ENCODE measurements at places on chromosomes 6 and 20.

DNA sequence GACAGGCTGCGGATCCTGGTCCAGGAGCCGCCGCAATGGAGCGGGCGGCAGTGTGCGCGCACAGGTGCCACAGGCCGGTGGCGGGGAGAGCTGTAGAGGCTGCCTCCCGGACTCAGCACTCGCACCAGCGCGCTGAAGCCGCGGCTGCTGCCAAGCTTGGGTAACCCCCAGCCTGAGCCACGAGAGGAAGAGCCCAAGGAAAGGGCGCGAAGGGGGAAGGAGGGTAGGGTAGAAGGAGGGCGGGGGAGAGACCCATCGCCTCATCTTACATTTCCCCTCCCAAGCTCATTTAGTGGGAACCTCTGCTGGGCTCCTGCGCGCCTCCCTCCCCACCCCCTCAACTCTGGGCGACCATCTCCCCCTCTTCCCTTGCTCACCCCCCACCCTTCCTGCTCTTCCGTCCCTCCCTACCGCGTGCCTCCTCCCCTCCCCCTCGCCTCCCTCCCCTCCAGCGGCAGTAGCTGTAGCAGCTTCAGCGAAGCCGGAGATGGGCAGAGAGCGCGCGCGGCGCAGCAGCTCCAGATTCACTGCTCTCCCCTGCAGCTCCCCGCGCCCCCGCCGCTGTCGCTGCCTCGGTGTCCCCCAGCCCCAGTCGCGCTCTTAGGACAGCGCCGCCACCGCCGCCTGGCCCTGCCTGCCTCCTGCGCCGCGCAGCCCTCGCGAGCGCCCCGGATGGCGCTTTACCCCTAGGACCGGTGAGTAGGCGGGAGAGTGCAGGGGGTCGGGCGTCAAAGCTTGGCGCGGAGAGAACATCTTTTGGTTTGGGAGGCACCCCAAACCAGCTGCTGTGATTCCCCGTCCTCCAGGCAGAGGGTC is at the start of gene FUT9:
TSS of gene FUT9 (plus strand) at position 457 of the 816 bp plus-strand sequence. CDS start 187,182 bp downstream, outside the sequence.
- DNase-seq: no peak

GRCh38 chr20:38939686-38940085 is 13.5 kb downstream of the FAM83D start:
- no peak for DNase-seq

- no peak for DNase-seq
These were observed 20.0 kb downstream of the DEF6 start for GRCh38 chr6:35317483-35318195.

DNA sequence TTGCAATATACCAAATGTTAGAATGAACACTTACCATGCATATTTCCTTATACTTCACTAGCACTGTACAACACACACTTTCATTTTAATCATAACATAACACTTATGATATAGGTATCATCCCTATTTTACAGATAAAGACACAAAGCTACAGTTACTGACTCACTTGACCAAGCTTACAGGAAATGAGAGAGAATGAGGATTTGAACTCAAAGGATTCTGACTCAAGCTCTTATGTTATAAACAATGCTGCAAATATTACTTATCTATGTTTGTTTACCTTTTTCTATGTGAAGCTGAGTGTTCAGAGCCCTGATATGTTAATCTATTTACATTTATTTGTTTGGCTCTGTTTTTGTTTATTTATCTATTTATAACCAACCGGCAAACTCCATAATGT is 245.4 kb downstream of the PTPRK start:
- no peak for DNase-seq

DNA sequence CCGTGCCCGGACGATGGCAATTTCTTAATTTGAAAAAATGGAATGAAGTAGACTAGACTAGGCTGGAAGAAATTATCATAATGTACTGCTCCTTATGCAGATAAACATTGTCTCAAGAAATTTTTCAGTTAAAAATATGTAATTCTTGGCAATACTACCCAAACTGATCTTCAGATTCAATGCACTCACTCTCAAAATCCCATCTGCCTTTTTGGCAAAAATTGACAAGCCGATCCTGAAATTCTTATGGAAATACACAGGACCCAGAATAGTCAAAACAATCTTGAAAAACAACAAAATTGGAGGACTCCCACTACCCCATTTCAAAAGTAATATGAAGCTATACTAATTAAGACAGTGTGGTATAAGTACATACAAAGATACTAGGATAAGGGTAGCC is 19.0 kb downstream of the SLC23A2 start:
- DNase-seq: no peak

GRCh38 chr20:9699181-9699580 is 139.7 kb downstream of the PAK5 start:
- DNase-seq: no peak

DNA sequence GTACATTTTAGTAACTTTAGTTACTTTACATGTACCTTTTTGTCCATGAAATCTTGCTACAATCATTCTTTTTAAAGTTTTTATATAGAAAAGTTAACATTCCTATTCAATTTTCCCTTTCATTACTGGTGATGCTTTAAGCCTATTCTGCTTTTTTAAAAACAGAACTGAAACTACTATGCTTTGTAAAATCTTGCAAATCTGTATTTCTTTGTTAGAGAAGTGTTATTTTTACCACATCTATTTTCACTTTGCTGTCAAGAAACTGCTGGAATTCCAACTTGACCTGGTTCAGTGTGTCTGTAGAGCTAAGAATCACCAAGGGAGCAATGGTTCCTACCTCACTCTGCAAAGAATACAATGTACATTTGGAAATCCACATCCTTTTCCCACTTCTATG is 21.8 kb upstream of the SAMD5 start:
- no peak for DNase-seq

DNA sequence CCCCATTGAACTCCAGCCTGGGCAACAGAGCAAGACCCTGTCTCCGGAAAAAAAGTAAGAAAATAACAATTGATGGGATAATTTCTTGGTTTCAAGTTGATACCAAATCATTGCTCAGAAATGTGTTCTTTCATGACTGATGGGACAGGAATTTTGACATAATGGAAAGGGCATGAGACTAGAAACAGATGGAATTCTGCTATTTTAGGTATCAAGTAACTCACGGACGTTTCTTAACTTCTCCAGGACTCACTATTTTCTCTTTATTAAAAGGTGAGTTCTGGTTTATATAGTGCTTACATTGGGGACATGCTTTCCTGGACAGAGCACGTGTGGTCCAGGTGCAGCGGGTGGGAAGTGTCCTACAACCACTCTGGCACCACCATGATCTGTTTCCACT is 6.0 kb upstream of the DSP start:
- DNase-seq: no peak

GRCh38 chr20:46962452-46963195 is 68.0 kb downstream of the EYA2 start:
- no peak for DNase-seq

- no peak for DNase-seq
These were observed 9.5 kb upstream of the ADAM33 start for GRCh38 chr20:3691306-3691705.

GRCh38 chr6:164195278-164195941 is 780.9 kb downstream of the QKI start:
- DNase-seq: no peak

GRCh38 chr6:30882759-30883684 is 1.3 kb upstream of the DDR1 start:
- DNase-seq: no peak

DNA sequence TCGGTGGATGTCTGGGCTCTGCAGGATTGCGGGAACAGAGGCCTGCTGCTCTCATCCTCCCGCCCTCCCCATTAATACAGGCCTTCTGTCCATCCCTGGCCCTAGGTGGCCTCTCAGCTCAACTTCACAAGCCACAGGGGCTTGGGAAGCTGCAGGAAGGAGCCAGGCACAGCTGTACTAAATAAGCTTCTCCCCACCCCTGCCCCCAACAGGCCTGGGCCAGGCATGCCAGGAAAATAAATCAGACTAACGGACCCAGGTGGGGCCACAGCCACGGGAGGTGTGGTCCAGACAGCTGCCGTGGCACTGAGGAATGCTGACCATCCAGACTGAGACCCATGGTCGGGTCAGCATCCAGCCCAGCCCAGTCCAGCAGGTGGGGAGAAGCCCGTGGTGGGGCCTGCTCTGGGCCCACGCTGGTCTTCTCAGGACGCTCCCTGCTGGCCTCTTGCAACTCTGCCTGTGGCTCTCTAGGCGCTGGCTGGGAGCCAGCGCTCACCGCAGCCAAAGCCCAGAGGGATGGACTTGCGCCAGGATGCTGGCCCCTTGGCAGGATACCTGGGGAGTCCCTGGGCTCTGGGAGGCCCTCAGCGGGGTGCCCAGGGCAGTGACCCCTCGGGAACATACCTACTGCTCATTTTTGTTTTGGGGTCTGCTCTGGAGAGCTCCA is 8.6 kb upstream of the YTHDF1 start:
- DNase-seq: no peak

DNA sequence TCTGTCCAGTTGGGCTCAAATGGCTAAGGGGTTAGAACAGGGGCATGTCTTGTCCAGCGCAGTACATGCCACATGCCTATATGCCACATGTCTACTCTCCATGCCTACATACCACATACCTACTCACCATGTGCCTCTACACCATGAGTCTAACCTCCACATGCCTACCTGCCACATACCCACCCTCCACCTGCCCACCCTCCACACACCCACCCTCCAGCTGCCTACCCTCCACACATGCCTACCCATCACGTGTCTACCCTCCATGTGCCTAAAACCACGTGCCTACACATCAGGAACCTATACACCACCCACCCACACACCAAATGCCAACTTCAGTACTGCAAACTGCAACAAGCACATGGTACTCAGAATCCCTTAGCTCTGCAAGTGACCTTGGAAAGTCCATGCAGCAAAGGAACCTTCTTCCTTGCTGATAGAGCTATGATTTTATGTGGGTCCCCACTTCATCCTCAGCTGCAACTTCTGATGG is 113.0 kb upstream of the CST7 start:
- no peak for DNase-seq

DNA sequence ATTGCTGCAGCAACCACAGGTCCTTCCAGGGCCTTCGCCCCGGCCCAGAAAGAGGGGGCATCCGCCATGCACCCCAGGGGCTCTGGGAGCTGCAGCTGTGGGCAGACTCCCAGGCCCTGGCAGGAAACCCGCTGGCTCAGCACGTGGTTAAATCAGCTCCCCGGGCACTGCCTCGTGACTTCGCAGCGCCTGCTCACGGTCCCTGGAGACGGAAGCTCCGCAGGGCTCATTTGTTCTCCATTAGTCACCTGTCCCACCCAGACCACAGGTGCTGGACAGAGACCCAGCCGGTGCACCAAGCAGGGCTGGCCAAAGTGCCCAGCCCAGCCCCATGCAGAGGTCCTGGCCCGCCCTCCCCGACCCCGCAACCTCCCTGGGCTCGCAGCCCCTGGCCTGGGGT is 14.7 kb downstream of the KCNQ2 start:
- DNase-seq: no peak

GRCh38 chr6:151763938-151764680 is 43.4 kb upstream of the ESR1 start:
- no peak for DNase-seq

GRCh38 chr6:108952776-108953486 is 104.7 kb downstream of the ARMC2 start:
- no peak for DNase-seq

- no peak for DNase-seq
These were observed 30.1 kb downstream of the CITED2 start for GRCh38 chr6:139344186-139344963.

DNA sequence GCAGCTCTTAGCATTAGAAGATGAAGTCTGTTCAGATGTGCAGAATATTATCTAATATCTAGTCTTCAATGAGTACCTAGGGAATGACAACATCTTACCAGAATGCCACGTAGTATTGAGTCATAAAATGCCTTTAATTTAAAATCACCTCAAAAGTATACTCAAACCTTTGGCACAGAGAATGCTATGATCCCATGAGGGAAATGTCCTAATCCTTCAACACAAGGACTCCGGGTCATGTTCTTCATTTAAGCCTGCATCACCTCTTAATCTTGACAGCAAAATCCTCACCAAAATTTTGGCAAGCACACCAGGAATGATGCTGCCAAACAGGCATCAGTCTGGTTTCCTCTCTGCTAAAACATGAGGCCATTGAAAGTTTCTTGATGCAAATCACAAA is 23.6 kb upstream of the MARCKS start:
- DNase-seq: no peak

- DNase-seq: no peak
These were observed 385.7 kb upstream of the MMS22L start for GRCh38 chr6:97668716-97669115.

DNA sequence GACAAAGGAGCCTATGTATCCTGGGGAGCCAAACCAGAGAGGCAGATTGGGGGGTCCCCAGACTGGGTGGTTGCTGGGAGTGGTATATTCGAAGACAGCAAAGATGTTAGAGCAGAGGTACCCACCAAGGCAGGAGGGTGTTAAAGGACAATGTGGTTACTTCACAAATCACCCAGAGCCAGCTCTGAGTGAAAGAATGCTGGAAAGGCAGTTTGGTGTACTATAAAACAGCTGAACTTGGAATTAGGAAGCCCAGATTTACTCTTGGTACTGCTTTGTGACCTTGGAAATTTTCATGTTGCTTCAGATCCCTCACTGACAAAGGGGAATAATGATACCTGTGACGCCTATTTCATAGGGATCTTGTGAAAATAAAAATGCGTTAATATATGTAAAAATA is 121.6 kb downstream of the CD164 start:
- no peak for DNase-seq

DNA sequence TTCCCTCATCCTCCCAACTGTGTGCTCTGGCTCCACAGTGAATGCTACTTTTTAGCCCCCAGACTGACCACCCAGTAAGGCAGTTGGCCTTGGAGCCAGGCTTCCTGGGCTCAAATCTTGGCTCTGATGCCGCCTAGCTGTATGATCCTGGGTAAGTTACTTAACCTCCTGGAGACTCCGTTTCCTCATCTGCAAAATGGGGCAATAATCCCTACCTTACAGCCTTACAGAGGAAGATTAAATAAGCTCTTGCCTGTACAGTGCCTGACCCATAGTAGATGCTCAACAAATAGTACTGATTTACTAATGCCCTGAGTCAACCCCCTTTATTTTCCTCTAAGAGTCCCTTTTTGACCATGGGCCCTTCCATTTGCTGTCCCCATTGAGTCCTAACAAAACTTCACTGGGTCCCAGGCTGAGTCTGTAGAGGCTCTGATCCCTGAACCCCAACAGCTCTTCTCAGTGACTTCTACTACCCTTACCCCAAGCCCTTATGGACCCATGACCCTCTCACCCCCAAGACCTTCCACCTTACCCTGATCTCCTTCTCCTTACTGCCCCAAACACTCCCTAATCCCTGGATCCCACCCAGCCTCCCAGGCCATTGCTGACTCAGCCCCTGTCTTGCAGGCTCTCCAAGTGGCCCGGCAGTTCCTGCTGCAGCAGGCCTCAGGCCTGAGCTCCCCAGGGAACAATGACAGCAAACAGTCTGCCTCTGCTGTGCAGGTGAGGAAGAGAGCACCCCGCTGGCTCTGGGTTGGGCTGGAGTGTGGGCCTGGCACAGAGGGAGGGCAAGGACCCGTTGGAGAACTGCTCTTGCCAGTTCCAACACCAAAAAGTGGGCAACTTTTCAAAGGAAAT is 31.4 kb downstream of the FOXP4 start:
- DNase-seq: no peak

GRCh38 chr6:2959909-2960719 is 11.3 kb downstream of the SERPINB6 start:
- no peak for DNase-seq

Data from stimulated activated CD4-positive, alpha-beta T cell treated with anti-CD3 and anti-CD28 coated beads, TNF-alpha, amount 100 ng/mL, for 4 hours (primary cell).